ENCODE measurements at places on chromosomes 3 and 15.

DNA sequence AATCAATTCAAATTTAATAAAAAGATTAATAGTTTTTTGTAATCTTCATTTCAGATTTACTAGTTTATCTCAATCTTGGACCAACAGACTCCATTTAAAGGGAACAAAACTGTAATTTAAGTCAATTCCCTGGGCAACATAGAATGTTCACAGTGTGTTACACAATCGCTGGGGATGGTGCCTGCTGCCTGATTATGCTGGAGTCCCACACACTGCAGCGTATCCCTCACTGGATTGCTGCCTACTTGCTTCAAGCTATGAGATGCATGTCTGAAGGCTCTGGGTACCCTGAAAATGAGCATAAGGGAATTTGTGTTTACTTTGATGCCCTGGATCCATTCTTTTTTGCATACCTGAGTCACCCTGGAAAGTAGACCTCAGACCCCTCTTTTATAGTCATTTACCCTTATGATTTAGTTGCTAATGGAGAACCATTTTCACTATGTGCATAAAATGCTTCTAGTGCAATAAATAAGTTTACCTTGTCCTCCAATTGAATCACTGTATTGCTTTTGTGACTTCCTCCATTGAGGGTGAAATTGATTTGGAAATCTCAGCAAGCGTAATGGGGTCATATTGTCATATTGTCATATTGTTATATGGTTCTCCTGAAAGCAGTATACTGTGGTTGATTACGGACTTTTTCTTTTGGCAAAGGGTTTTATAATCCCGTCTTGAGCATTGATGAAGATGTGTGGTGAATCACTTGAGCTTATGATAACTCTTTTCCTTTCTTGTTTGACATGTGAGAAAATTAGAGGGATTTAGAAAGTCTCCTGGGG is 35.9 kb downstream of the ITPR1 start:
- peak; percentile 61 for DNase-seq

GRCh38 chr3:179272385-179272784 is 21.5 kb upstream of the KCNMB3 start:
- DNase-seq: peak; percentile 6

DNA sequence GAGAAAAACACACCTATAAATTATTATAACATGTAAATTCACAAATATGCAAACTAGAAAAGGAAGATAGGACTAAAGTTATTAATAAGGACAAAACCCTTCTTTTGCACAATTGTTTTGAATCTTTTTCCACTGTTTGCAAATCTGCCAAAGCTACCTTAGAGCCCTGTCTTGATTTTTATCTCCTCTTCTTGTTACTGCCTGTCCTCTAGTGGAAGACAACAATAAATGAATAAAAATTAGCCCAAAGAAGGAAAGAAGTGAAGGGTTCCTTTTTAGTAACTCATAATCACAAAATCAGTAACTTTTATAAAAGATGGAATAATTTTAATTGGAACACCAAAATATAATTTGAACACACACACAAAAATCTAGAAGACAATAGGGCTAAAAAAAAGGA is 2.7 kb downstream of the CD200R1 start:
- DNase-seq: no peak

DNA sequence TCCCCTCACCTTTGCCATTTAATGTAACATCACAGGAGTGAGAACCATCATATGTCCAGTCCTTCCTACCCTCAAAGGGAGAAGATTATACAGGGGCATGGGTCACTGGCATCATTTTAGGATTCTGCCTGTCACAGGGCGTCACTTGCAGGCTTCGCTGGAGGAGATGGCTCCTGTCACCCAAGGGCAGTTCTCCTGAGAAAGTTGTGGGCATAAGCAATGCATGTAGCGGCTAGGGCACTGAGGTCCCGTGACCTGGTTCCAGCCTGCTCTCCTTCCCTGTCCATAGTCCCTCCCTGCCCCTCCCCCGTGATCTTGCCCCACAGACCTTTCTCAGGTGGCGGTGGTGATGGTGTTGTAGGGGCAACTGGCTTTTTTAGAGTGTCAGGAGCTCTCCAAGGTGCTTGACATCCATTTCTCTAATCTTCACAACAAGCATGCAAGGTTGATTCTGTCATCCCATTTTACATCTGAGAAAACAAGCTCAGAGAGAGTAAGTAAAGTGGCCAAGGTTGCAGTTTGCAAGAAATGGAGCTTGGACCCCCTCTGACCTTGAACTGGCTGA is 241.5 kb upstream of the CTDSPL start:
- DNase-seq: no peak

GRCh38 chr15:29331071-29331470 is 61.4 kb upstream of the NSMCE3 start:
- no peak for DNase-seq

DNA sequence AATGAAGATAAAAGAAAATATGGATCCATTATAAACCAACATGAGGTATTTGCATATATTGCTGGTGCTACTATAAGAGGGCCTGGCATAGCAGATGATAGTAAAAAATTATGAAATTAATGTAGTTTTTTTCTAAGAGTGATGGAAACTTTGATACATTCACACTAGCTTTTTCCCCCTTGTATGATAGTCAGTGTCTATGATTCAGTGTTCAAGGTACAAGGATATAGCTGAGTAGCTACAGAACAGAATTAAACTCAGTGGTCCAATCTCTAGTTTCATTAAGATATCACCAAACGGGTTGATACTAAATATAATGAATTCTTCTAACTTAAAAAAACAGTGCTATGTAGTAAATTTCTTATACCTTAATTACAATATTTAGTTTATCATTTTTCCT is 49.9 kb upstream of the XRN1 start:
- no peak for DNase-seq

DNA sequence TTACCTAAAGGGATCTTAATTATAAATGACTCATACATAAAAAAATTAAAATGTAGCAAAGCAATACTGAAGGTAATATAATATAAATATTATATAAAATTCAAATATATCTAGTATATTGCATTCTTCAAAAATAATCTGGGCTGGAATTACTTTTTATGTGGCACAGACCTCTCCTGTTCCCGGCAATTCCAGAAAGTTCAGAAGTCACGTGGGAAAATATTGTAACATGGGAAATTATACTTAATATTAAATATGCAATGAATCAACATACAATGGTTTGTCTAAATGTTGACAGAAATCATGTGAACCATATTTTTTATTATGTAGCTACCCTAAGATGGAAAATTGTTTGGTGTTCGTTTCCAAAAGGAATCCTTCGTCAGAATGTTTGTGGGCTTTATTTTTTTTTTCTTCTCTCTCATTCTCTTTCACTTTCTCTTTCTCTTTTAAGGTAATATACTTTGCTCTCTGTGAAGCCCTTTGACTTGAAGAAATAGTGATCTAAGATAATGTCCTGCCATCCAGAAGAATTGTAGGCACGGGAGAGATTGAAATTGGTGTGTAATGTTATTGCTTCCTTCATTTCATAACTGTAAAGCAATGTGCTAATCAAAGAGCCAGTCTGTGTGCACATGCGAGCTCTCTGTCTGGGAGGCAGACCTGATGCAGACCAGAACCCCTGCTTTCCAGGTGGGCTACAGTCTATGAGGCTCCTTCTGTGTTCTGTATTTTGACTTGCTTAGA is 559.4 kb downstream of the NR2F2 start:
- no peak for DNase-seq

GRCh38 chr15:69976366-69976994 is 121.2 kb downstream of the TLE3 start:
- DNase-seq: peak; percentile 66

- DNase-seq: peak; percentile 91
Observed at GRCh38 chr15:77002954-77003912, 8.3 kb downstream of the PSTPIP1 start.

- DNase-seq: no peak
Observed at GRCh38 chr3:131705558-131706051, 202.8 kb upstream of the MRPL3 start.

GRCh38 chr15:40421246-40422157 is 15.9 kb downstream of the IVD start:
- DNase-seq: peak; percentile 89

GRCh38 chr3:141412936-141413354 is 44.6 kb downstream of the ZBTB38 start:
- no peak for DNase-seq

DNA sequence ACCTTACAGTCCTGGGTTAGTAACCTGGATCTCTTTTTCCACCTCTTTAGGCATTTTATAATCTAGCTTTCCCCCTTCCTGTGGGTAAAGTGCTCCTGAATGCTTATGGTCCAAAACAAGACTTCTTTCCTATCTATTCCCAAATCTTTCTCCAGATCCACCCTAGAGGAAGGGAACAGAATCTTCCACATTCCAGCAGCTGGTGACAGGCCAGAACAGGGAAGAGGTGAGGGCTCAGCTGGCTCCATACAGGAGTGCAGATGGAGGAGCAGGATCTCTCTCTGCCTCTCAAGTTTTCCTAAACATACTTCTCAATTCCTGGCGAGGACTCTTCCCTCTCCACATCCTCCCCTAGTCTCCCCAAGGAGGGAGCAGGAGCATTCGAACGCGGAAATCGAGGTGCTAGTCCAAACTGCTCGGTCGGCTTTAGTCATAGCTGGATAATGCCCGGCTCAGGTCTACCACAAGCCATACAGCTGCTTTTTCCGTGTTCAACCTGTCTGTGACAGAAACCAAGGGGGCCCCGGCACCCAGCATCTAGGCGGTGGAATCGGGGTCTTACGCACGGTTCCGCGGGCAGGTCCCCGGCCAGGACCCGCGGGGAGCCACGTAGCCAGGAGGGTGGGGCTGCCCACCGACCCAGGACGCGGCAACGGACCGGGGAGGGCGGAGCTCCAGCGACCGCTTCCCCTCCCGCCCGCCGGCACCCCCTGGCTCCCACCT is 4.0 kb downstream of the RASSF1 start:
- DNase-seq: no peak

GRCh38 chr3:193832833-193833413 is 239.9 kb downstream of the OPA1 start:
- no peak for DNase-seq

GRCh38 chr3:64199932-64200331 is 25.3 kb downstream of the PRICKLE2 start:
- DNase-seq: no peak

- no peak for DNase-seq
Observed at GRCh38 chr3:183519891-183520290, 35.6 kb downstream of the KLHL6 start.

- no peak for DNase-seq
Observed at GRCh38 chr3:84184937-84185336, 773.9 kb upstream of the CADM2 start.

DNA sequence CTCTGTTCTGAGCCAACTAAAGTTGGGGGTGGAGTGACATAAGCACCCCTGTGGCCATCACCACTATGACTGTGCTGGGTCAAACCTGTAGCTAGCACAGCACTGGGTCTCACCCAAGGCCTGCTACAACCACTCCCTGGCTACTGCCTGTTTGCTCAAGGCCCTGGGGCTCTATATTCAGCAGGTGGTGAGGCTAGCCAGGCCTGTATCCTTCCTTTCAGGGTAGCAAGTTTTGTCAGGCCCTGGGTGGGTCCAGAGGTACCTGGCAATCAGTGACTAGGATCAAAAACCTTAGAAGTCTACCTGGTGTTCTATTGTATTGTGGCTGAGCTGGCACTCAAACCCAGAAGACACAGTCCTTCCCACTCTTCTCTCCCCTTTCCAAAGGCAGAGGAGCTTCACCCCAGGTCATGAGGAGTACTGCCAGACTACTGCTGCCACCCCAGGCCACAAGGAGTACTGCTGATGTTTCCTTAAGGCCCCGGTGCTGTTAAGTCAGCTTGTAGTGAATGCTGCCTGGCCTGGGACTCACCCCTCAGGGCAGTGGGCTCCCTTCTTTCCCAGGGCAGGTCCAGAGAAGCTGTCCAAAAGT is 170.8 kb downstream of the IGSF11 start:
- DNase-seq: no peak

DNA sequence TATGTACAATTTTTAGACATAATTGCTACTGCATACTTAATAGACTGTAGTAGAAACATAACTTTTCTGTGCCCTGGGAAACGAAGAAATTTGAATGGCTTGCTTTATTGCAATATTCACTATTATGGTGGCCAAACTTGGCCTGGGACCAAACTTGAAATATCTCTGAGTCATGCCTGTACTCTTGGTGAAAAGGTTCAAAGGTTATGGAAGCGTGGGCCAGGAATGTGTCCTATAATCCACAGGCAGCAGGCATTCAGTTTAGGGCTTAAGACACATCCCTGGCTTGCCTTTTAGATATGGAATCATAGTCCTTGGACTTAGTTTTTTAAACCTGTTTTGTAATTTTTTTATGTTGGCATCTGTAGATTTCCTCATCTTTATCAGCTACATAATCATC is 124.3 kb downstream of the LRIG1 start:
- no peak for DNase-seq

- no peak for DNase-seq
Observed at GRCh38 chr15:34496207-34496995, 58.8 kb upstream of the GOLGA8A start.

DNA sequence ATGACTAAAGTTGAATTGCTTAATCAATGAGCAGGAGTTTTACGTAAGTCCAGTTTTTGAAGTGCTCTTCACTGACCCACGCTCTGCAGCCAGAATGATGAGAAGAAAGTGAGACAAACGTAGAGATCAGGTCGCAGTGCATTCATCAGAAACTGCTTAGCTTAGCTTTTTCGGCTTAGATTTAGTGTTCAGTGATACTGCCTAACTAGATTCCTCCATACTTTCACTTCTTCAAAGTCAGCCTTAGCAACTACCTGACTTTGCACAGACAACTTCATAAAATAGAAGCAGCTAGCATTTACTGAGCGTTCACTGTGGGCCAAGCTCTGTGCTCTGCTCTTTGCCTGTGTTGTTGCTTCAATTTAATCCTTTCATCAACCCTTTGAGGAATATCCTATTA is 116.1 kb downstream of the KCNH8 start:
- no peak for DNase-seq

GRCh38 chr3:169939320-169939719 is 27.3 kb upstream of the SEC62 start:
- DNase-seq: no peak

- DNase-seq: no peak
Observed at GRCh38 chr3:125332504-125332903, 42.6 kb downstream of the ZNF148 start.

DNA sequence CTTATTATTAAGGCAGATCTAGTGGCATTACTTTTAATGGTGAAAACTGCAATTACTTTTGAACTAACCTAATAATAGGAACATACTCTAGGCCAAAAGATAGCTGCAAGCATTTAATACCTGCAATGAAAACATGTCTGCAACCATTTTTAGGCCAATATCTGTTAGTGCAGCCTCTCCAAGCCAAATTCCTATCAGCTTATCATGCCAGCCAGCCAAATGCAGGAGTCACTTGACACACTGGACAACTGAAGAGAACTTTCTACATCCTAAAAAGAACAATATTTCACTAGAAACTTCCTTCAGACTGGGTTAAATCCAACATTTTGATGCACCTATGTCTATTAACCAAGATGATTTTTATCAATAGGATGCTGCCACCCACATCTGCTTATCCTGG is 33.8 kb downstream of the CCDC54 start:
- no peak for DNase-seq

GRCh38 chr3:12518261-12519028 is 26.9 kb downstream of the MKRN2OS start:
- DNase-seq: no peak

DNA sequence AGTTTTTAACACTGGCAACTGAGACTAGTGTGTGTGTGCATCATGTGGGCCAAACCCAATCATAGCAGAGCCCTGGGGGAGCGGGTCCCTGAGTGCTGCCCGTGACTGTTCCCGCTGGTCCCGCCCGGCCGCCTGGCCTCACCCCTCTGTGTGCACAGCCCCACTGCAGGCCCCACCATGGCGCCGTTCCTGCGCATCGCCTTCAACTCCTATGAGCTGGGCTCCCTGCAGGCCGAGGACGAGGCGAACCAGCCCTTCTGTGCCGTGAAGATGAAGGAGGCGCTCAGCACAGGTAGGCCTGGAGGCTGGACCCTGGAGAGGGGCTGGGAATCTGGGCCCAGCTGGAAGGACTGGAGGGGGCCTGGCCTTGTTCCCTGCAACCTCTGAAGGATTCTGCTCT is 17.2 kb downstream of the PRKCD start:
- no peak for DNase-seq
